ENCODE measurements at places on chromosomes 12 and 14.

DNA sequence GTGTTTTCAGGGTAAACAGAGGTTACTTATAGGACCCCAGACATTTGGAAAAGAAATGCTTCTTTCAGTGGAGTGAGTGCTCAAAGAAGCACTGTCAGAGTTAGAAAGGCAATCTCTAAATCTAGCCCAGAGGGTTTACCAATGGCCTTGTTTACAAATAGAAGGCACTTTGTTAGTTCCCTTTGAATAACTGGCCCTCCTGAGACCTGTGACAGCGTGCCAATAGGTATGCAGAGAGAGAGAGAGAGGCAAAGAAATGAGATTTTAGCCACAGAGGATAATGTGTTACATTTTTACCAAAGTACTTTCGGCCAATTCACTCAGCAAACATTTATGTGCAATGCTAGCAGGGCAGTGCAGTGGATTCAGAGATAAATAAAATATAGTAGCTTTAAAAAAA is 41.9 kb downstream of the TPH2 start:
- DNase-seq: no peak

- no peak for DNase-seq
Measured at GRCh38 chr12:78470354-78471195, 394.0 kb upstream of the SYT1 start.

- DNase-seq: no peak
Measured at GRCh38 chr12:122859303-122860039, 24.2 kb downstream of the HIP1R start.

GRCh38 chr14:23183158-23183470 is 346 bp downstream of the SLC7A8 start:
- peak; percentile 93 for DNase-seq

GRCh38 chr12:57459750-57460467 is at the start of gene GLI1:
Gene GLI1 (plus strand): TSS chr12:57459785. CDS start chr12:57463692, 3,907 bp downstream.
- no peak for DNase-seq
